ENCODE measurements at places on chromosomes 3 and 15.

- DNase-seq = no peak
Observed at GRCh38 chr3:142990721-142991120, 10.6 kb upstream of the U2SURP start.

DNA sequence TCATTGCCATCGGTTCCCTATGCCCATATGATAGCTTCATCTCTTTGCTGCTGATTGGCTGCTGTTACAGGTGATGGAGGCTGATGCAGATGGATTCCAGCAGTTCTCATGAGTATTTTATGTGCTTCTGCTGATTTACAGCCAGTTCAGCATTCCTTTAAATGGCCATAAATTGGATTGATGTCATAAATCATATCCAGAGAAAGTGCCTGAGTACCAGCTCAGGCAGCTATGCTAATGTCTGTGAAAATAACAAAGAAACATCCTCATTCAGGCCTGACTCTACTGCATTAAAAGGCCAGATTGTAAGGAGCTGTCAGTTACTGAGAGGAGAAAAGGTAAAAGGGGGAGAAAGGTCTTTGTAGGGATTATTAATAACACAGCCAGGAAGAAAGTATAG, 756.8 kb downstream of the IGSF11 start:
- no peak for DNase-seq

DNA sequence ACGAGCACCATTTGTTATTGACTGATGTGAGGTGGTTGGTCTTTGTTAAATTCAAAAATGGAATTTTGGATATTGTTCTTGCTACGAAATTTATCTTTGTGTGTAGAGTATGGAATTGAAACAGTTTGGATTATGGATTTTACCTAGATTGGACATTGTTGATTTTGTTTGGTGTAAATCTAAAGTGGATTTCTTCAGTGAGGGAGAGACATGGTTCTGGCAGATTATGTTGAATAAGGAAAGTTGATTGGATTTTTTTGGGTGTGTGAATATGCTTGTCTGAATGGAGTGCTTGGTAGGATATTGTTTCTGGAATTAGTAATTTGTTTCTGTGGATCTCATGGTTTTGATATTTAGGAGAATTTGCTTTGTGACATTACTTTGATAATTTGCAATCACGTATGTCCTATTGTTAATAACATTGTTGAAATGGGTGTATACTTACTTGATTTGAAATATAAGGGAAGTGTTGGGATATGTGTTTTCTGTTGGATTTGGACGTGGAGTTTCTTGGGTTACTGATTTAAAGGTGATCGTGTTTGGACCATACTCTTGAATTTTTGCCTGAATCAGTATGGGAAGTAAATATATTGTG, 1.0 kb upstream of the CHD2 start:
- no peak for DNase-seq

GRCh38 chr15:52179278-52180195, 11.7 kb downstream of the GNB5 start:
- DNase-seq = peak; percentile 90

- no peak for DNase-seq
Observed at GRCh38 chr3:167198949-167199600, 181.0 kb downstream of the ZBBX start.

DNA sequence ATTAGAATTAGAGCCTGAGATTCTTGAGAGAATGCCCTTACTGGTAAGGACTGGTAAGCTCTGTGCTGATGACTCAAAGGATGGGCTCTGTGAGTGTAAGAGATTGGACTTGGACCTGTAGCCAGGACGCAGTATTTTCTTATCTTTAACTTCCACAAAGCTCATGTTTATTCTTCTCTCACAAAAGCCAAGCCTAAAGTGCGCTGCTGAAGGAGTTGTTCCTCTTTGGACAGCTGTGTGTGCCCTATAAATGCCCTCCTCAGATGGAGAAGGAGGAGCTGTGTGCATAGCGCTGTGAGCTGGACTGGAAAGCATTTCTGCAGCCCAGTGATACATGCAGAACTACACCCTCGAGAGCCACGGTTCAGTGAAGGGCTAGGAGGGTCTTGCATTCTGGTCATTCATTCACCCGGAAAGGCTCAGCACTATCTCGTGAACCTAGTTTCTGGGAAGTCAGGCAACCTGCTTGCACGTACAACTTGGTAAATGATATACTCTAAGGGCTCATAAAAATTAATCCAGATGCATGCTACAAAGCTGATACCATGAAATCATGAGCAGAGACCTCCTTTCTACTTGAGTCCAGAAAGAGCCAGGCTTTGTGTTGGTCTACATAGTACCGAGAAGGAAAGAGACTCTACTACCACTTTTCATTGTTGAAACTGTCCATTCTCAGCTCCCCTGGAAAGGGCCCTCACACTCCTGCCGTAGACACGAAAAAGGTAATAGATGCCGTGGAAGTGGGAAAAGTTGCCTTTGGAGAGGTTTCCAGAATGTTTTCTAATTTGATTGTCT, 103.0 kb upstream of the TBL1XR1 start:
- DNase-seq = no peak

- peak; percentile 77 for DNase-seq
Observed at GRCh38 chr15:77907824-77908751, 169.4 kb downstream of the TBC1D2B start.

DNA sequence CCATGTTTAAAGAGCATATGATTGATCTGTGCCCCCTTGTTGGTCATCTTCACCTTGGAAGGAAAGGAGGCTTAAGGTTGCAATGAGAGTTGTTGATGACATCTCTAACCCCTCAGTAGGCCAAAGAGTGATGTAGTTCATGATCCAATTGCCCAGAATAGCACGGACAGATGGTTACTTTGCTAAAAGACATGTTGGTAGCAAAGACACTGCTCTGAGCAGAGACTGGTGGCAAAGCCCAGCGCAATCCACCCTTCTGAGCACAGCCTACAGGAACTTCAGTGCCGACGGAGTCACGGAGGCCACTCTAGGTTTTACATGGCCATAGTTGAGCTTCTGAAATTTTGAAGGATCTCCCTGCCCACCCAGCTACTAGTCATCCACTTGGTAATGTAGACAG, 21.8 kb downstream of the FBXO45 start:
- no peak for DNase-seq

- no peak for DNase-seq
Observed at GRCh38 chr3:15903164-15903563, 105.4 kb upstream of the ANKRD28 start.

GRCh38 chr3:147360646-147361453, 45.5 kb downstream of the ZIC4 start:
- no peak for DNase-seq

DNA sequence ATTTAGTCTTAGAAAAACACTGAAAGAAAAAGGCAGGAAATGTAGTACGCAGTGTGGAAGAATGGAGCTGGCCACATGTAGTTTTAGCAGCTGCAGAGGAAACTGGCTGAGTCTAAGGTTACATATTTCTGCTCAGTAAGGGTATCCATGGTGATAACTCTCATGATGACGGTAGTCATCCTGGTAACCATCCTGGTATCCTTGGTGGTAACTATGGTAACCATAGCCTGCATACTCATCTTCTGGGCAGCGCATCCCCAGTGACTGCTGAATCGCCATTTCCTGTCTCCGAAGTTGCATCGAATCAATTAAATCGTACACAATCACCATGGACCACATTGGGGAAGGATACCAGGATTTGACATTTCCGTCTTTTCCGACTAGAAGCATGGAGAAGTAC, 35.7 kb downstream of the CCDC80 start:
- peak; percentile 41 for DNase-seq

GRCh38 chr3:38247366-38248035, 18.1 kb upstream of the SLC22A13 start:
- no peak for DNase-seq

GRCh38 chr15:60301024-60301423, 96.8 kb downstream of the ANXA2 start:
- no peak for DNase-seq

Data from activated CD4-positive, alpha-beta T cell treated with anti-CD3 and anti-CD28 coated beads, Interleukin-10, Interleukin-2, amounts not matched to agents 100 ng/mL and 50 ng/mL, durations not matched to agents 16 hours and 8 hours (primary cell).